ENCODE measurements at places on chromosomes 16 and 17.

DNA sequence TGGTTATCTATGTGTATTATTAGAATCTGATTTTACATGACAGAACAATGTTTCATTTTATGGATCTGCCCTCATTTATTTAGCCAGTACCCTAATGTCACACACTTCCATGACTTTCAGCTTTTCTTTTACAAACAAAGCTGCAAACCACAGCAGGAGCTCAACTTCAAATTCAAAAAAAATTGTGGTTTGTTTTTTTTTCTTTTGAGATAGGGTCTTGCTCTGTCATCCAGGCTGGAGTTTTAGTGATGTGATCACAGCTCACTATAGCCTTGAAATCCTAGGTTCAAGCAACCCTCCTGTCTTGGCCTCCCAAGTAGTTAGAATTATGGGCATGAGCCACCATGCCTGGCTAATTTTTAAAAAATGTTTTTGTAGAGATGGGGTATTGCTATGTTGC, 8.2 kb upstream of the MPRIP start:
- no peak for DNase-seq

GRCh38 chr17:41638941-41639340, 14.6 kb upstream of the KRT17 start:
- no peak for DNase-seq

- no peak for DNase-seq
Measured at GRCh38 chr17:11948789-11949188, 48.5 kb downstream of the ZNF18 start.

GRCh38 chr17:61464843-61465180, 12.6 kb downstream of the TBX4 start:
- no peak for DNase-seq

GRCh38 chr17:3913531-3914311, 2.5 kb downstream of the P2RX1 start:
- peak; percentile 71 for DNase-seq

DNA sequence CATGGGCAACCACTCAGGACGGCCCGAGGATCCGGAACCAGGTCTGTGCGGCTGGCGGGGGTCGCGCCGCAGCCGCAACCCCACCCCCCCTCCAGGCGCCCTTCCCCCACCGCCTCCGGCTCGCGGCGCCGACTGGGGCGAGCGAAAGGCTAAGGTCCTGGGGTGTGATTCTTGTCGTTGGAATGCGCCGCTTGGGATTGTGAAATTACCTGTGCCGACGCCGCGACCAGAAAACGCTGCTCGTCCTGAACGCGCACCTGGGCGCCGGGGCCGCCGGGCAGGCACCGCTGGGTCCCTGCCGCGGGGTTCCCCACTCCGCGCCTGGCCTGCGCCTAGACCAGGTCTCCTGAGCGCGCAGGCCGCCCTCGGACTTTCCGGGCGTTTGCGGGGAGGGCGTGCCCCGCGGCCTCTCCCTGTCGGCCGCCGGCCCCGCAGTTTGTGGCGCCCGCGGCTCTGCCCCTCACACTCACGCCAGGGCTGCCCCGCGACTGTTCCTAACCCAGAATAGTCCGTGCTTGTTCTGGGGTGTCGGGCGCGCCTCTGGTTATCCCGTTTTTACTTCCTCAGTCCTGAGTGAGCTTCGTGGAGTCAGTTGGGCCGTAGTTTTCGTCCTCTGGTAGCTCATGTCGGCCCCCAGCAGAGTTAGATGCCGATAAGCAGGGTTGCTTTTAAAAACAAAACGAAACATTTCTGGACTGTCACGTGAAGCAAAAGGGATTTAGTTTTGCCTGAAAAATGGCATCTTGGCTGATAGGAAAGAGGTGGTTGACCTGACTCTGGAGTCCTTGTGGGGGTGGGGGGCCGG, 147.2 kb downstream of the SPECC1 start:
- peak; percentile 54 for DNase-seq

DNA sequence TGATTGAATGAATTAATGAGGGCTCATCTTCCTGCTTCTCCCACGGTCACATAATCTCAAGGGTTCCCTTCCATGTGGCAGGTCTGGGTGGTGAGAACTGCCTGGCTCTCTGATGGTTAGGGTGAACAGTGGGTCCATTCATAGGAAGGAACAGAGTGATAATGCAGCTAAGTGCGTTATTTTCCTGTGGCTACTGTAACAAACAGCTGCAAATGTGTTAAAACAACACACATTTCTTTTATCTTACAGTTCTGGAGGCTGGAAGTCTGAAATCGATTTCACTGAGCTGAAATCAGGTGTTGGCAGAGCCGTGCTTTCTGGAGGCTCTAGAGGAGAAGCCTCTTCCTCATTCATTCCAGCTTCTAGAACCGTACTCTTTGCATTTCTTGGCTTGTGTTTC, 95.3 kb downstream of the BMERB1 start:
- no peak for DNase-seq

DNA sequence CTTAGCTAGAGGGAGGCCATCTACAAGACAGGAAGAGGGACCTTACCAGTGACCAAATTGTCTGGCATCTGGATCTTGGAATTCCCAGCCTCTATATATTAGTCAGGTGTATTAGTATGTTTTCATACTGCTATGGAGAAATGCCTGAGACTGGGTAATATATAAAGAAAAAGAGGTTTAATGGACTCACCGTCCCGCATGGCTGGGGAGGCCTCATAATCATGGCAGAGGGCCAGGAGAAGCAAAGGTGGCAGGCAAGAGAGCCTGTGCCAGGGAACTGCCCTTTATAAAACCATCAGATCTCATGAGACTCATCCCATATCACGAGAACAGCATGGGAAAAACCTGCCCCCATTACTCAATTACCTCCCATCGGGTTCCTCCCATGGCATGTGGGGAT, 500.2 kb downstream of the SHISA9 start:
- DNase-seq = no peak

DNA sequence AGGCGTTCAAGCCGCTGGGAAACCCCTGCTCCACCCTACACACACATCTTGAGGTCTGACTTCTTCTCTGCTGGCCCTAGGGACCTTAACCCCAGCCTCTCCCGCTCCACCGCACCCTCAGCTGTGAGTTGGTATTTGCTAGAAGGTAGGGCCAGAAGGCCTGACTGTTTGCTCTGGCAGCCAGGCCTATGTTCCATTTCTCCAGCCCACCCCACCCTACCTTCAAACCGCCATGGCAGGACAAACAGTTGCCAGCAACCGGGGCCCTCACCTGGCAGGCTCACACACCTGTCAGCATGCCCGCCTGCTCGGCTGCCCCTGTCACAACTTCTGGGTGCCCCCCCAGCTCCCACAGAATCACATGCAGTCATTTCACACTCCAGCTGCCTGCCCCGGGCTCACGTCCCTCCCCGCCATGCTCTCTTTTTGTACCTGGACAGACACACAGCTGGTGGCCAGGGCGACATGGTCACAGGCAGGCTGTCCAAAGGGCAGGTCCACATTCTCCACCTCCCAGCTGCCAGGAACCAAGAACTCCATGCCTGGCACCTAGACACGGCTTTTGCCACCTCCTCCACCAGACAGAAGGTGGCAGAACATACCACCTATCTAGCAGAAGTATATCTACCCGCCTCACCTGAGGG, 2.6 kb upstream of the ATP2A3 start:
- DNase-seq = no peak

DNA sequence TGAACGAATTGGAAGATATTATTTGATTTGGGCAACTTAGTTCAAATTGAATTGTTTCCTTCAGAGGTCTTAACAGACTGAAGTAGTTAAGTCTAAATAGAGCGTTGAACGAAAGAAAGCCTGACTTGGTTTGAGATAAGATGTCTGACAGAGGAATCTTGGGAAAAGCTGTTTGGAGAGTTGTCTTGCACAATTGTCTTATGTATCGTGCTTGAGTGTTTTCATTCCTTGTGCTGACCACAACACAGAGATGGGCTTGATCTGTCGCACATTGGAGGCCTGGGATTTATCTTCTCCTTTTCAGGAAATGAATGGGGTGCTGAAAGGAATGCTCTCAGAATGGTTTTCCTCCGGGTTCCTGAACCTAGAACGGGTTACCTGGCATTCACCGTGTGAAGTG, 7.8 kb downstream of the MLYCD start:
- no peak for DNase-seq

GRCh38 chr16:11481987-11482386, 104.7 kb downstream of the LITAF start:
- DNase-seq = no peak

DNA sequence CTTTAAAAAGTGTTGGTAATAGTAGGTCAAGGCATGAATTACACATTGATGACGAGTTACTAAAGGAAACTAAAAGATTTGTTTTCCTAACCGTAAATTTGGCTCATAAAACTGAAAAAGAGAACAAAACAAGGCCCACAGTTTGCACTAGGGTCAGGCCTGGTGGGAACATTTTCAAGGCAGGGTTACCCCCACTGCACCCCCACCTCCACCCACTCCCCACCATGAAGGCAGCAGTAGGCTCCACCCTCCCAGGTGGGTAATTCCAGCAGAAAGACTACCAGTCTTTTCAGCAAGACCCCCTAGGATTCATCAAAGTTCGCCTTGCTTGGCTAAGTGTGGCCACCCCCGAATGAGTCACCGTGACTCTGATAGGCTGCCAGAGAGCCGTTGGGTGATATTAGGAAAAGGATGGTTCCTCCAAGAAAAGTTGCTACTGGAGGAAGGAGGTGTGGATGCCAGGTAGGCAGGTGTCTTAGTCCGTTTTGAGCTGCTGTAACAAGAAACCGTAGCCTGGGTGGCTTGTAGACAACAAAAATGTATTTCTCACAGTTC, 8.6 kb downstream of the DNAAF1 start:
- DNase-seq = no peak

DNA sequence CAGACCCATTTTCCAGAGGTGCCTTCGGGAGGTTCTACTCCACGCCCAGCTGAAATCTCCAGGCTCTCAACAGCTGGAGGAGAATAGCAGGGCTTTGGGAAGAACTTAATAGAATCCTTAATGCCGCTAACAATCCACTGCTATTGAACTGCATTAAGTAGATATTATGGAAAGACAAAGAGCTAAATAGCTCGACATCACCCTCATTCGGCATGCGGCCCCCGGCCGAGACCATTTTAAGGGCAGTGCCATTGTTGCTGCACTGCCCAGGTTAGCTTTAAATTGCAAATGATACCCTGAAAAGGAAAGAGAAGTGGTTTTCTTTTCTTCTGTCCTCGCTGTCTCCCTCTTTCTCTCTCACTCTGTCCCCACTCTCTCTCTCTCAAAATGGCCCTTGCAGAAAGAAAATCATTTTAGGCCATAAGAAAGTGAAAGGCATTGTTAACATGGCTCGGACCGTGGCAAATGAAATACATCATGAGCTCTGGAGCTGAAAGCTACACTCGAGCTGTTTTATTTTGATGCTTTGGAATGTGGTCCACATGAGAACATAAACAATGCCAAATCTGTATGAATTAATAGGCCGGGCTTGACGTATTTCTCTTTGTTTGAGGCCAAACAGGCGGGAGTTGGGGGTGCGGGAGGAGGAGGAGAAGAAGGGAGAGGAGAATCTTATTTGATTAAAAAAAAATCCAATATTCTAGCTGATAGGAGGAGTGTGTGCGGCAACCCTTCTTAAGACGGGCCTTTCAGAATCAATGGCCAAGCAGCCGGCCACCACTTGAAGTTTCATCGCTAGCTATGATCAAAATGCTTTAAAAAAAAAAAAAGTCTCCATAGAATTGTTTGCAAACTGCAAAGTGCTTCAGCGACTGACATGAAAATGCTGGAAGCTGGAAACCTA, 298.8 kb upstream of the IRX3 start:
- DNase-seq = no peak

- no peak for DNase-seq
Measured at GRCh38 chr17:81575836-81576235, 23.7 kb upstream of the FAAP100 start.

- no peak for DNase-seq
Measured at GRCh38 chr16:90047714-90048346, 28.6 kb upstream of the DBNDD1 start.

- DNase-seq = no peak
Measured at GRCh38 chr17:48996722-48997102, 473 bp upstream of the IGF2BP1 start.
